Ovary (tissue), 10 donors: ENCODE measurements at places on chromosomes 11 and 22.

GRCh38 chr11:103995896-103996295, 40.5 kb upstream of the DDI1 start:
- DNase-seq = no peak

GRCh38 chr11:85717429-85717828, 31.4 kb upstream of the CCDC89 start:
- no peak for DNase-seq

- no peak for DNase-seq
These were observed 293.7 kb downstream of the DDX10 start for GRCh38 chr11:108958368-108959104.

GRCh38 chr11:45450189-45450588, 164.0 kb upstream of the SYT13 start:
- DNase-seq = no peak

DNA sequence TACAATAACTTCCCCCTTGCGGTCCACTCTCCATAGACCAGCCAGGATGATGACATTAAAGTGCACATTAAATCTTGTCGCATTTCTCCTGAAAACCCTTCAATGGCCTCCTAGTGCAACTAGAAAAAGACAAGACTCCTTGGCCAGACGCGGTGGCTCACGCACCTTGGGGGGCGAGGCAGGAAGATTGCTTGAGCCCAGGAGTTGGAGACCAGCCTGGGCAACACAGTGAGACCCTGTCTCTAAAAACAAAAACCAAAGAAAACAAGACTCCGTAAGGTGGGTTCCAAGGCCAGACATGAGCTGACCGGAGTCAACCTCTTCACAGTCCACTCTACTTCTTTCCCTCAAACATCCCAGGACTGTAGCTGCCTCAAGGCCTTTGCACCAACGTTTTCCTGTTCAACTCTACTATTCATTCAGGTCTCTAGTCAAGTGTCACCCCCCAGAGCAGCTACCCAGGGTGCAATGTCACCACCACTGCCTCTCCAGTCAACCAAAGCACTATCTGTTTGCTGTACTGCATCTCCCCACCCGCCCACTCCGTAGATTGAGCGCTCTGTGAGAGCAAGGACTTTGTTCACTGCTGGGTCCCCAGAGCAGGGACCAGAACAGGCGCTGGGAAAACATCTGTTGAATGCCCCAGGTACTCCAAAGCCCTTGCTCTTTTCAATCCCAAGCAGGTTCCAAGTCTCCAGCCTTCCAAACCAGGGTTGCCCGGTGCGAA, 739 bp downstream of the ZMAT5 start:
- DNase-seq = no peak

DNA sequence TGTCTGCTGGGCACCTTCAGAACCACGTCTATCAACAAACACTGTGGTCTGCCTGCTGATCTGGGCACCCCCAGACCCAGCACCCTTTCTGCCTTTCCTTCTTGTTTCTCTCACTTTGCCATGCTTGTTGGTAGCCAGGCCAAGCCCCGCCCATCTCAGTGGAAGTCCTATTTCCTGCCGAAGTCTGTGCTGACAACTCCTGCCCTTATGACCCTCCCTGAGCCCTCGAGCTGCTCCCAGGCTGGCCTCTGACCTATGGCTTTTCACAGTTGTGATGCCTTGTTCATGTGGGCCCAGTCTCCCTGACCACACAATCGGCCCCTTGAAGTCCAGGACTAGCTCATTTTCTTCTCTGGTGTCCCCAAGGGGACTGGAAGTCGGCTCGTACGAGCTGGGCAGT, 132.1 kb downstream of the DSCAML1 start:
- DNase-seq = no peak

- DNase-seq = no peak
These were observed 3.8 kb upstream of the LRRC74B start for GRCh38 chr22:21041937-21042336.

GRCh38 chr11:14904745-14905103, 12.7 kb upstream of the CYP2R1 start:
- DNase-seq = peak; percentile 75

GRCh38 chr11:2434008-2434407, 10.3 kb downstream of the TRPM5 start:
- DNase-seq = peak; percentile 5

DNA sequence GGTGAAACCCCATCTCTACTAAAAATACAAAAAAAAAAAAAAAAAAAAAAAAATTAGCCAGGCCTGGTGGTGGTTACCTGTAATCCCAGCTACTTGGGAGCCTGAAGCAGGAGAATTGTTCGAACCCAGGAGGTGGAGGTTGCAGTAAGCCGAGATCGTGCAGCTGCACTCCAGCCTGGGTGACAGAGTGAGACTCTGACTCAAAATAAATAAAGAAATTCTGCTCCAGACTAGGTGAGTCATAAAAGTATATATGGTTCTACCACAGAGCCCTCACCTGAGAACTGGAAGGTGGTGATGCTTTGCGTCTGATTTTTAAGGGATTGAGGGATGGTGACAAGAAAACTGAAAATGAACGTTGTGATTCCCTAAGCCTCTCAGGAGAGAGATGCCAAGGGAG, 58.4 kb downstream of the NTM start:
- DNase-seq = no peak

DNA sequence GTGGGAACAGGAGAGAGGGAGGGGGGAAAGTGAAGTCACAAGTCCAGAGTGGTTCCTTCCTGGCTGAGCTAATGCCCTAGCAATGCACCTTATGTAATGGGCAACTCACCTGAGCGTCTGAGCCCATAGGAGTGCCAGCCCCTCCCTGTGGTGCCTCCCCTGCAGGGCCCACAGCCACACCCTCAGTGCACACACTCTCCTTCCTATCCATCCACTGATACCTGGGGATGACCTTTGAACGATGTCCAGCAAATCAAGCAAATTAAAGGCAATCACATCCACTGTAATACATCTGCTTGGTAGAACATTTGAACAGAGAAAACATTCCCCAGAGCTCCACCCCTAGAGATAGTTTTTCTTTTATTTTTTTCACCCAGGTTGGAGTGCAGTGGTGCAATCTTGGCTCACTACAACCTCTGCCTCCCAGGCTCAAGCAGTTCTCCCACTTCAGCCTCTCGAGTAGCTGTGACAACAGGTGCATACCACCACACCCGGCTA, 19.6 kb upstream of the MICAL2 start:
- no peak for DNase-seq

- no peak for DNase-seq
These were observed 122.8 kb downstream of the HIPK3 start for GRCh38 chr11:33379947-33380346.

DNA sequence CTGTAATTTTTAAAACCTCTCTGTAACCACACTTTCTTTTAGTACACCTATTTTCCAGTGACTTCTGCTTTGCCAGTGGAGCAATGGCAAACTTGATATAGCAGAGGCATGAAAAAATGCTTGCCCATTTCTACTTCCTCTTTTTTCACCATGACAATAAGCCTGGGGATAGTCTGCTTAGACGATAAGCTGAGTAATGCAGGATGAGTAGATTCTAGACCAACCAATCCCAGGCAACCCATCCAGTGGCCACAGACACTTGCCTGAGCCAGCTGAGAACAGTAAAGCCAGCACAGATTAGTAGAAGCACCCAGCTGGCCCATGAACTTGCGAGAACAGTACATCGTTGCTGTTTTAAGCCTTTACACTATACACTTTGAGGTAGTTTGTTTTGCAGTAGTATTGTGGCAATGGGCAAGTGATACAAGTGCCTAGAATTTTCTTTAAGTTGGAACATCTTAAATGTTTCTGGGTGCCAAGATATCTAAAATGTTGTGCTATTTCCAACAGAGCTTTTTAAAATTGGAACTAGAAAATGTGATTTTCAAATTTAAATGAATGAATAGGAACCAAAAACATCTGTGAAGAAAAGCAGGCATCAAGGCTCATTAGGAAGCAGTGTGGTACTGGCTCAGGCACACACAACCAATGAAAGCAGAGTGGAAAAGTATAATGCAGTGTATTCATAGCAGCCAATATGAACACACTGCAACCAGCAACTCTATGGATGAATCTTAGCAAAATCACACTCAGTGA, 37.7 kb downstream of the DDI1 start:
- DNase-seq = no peak

DNA sequence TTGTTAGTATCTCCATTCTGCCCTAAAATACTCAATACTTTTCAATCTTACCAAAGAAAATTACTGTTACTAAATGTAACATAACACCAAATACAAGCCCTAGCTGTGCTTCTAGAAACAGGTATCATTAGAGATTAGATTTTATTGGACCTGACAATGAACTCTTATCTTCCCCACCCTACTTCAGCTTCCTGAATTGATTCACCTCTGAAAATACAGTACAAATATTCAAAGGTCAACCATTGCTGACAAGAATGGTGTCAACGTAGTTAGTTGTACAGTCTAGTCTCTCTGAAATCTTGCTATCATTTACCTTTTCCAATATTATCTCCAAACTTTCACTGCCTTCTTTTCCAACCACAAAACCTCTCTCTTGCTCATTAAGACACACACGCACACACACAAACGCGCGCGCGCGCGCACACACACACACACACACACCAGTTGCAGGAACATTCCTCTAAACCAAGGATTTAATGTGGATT, 22.4 kb downstream of the LRRC4C start:
- no peak for DNase-seq

GRCh38 chr22:17012267-17012666, 4.2 kb upstream of the GAB4 start:
- DNase-seq = no peak

GRCh38 chr11:18310800-18311340, 11.1 kb downstream of the HPS5 start:
- DNase-seq = no peak

DNA sequence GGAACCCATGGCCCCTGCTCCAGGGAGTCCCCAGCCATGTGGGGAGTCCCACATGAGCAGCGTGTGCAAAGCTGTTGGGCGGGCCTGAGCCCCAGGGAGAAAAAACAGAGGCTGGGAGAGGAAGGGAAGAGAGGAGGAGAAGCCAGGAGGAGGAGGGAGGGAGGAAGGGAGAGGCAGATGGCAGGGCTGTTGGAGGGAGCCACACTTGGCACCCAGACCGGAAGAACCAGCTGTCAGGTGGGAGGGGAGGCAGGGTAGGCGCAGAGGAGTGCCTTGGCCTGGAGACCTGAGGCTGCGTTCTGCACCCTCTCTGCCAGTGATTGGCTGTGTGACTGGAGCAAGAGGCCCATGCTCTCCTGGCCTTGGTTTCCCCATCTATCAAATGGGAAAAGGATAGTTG, 6.7 kb downstream of the SYNGR1 start:
- DNase-seq = no peak

DNA sequence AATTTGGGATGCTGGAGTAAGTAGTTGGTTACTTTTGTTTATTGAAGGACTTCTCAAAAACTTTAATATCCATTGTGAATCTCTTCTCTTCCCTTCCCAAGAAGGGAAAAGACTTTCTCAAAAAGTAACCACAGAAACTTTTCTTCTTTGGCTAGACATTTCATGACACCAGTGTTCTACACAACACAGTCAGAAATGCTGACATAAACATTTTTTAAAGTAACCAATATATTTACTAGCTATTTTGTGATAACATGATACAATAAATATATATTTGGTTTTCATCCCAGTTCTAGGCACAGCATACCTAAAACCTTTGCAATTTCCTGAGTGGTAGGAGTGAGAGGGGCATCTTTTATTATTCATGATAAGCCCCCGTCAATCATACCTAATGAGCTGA, 47.8 kb downstream of the FAM118A start:
- no peak for DNase-seq

DNA sequence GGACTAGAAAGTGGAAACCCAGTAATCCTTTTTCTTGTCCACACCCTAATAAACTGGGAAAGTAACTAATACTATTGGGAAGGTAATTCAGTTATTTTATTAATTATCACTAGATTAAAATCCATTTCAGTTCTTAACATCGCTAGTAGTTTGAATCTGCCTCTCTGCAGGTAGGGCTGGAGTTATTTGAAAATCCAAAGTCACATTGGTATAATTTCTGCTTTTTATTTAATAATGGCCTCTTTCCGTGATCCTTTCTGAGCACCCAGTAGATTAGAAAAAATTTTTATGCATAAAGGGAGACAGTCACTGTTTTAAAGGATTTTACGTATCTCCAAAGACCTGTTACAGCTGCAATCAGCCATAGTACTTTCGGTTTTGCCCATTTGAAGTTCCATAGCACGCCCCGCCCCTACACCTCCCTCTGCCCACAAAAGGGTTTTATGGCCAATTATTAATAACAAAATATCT, 605 bp upstream of the COPB1 start:
- DNase-seq = peak; percentile 36

GRCh38 chr22:41845380-41846267, 12.7 kb downstream of the SREBF2 start:
- no peak for DNase-seq

GRCh38 chr11:46106530-46107407, 14.5 kb downstream of the PHF21A start:
- DNase-seq = no peak

- DNase-seq = no peak
These were observed 8.5 kb upstream of the CCDC89 start for GRCh38 chr11:85694385-85694980.

DNA sequence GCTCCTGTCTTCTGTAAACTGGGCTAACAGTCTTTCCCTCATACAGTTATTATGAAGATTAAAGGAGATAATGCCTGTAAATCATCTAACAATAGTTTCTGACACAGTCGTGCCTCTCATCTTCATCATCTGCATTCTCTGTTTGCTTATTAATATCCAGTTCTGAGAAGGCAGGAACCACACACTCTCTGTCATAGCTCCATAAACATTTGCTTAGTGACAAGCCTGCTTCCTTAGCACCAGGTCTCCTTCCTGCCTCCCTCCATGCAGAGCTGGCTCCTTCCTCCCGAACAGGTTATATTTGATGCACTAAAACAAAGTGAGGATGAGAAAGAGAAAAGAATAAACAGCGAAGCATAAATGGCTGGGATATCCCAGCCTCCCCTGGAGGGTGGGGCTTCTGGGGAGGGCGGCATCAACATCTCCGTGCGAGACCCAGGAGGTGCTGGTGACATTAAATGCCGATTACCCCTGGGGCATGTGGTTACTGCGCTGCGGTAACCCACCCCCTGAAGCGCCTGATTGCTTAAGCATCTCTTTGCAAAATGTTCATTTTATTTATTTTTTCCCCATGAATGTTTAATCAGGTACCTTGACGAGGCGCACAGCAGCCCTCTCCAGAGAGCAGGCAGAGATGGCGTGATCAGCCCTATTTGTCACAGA, 404.9 kb downstream of the NXPE2 start:
- no peak for DNase-seq

DNA sequence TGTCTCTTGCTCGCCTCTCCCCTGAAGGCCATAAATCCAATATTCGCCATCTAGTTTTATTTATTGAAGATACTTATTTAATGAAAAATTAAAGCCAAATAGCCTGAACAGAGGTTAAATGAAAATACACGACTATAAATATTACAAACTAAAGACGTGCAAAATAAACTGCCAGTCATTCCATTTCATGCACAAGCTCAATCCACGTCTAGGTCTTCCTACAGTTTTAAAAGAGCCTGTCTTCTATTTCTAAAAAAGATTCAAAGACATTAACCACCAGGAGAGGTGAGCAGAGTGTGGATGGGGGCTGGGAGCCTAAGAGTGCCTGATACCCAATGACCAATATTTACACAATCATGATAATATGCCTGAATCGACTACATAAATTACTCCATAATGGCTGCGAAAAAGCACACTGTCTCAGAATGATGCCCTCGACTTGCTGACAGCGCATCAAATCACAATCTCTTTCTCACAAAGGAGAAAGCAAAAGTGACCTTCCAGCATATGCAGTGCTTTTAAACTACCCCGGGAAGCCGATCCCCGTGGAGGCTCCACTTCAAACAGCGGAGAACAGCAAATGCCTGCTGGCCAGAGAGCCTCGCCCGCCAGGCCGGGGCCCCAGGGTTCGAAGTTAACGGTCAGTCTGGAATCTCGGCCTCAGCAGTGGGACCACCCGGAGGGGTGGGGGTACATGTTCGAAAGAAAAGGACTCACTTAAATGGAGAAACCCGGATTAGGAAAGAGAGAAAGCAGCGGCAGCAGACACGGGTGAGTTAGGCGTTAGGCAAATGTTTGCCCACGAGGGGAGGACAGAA, 1.7 kb downstream of the FCHSD2 start:
- no peak for DNase-seq
